Activated gamma-delta T cell treated with Interleukin-2 at 50 U/mL for 16 hours (primary cell): ENCODE measurements at places on chromosomes 3 and 15.

DNA sequence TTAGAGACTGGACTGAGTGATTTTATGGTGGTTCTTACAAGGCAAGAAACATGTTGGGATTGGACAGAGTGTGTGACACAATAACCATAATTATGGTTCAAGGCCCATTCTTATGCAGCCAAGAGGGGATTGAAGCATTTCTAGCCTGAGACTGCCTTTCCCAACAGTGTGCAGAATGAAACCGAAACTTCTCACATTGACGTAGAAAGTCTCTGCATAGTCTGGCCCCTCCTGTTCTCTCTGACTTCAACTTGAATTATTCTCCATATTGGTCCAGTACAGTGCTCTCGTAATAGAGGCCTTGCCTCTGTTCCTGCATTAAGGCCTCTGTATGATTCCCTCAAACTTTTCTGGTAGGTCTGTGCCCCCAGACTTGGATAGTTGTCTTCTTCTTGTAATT lies 138.3 kb downstream of the DIPK2A start:
- no peak for DNase-seq

DNA sequence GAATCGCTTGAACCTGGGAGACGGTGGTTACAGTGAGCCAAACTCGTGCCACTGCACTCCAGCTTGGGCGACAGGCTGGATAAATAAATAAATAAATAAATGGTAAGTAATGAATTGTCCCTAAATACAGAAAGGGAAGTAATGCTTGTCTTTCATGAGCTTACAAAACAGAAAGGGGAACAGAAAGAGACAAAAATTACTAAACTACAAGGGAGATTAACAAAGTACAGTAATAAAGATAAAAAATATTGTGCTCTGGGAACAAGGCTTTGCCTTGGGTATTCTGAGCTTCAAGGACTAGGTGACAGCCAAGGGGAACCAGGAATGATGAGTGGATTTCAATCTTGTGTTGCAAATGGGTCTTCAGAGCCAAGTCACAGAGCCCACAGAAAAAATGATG lies 9.2 kb upstream of the HLTF start:
- DNase-seq, result no peak

DNA sequence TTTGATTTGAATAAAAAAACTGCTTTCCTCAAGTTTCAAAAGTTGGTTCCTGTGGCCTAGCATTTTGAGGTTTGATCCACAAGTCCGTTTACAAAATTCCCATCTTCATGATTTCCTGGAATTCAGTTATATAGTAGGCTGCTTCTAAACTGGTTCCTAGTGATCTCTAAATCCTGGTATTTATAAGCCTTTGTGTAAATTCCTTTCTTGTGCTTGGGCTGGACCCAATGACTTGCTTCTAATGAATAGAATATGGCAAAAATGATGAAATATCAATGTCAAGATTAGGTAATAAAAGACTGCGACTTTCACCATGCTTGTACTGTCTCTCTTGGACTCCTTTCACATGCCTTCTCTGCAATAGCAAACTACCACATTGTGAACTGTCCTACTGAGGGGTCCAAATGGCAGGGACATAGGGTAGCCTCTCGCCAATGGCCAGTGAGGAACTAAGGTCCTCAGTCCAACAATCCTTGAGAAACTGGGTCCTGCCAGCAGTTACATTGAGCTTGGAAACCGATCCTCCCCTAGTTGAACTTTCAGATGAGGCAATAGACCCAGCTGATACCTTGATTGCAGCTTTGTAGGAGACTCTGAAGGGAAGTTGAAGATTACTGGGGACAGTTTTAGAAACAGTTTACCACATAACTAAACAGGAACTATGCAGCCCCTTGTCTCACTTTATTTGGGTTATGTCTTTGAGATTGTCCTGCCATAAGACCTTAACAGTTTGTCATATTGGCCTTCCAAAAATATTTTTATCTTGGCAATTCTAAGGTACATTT lies 303.9 kb upstream of the TBC1D5 start:
- no peak for DNase-seq

GRCh38 chr3:126711121-126711760 lies 7.2 kb downstream of the CHCHD6 start:
- no peak for DNase-seq

DNA sequence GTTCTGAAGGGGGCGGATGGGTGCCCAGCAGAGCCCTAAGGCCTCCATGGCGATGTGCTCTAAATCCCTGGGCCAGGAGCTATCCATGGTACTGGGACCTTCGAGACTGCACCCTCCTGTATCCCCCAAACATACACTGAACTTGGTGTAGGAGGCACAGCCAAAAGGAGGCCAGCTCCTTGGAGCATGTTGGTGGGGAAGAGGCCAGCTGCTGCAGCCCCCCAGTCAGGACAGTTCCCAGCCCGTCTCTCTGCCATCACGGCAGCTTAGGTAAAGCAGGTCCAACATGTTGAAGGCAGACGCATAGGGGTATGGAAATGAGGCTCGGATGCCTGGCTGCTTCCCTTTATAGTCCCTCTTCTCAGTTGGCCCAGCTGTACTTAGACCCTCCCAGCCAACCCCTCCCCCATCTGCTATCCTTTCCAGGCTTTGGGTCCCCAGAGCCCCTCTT lies 1.8 kb downstream of the CAMKV start:
- no peak for DNase-seq
